ENCODE measurements at places on chromosomes 6 and 20.

GRCh38 chr6:107556082-107556481 is 66.2 kb downstream of the SOBP start:
- no peak for DNase-seq

DNA sequence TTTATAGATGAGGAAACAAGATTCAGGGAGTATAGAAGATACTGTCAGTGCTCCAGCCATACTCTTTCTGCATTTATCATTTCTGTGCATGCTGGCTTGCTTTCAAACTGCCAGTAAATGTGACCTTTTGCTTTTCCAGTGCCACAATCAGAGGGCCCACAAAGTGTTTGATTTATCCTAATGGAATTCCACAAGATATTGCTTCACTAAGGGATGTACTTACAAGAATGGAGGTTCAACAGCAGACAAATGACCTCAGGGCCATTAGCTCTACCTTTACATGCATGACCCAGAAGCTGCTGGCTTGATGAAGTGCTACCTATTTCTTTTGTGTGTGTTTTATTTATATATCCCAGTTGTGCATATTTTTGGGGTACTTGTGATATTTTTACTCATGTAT is 171.5 kb upstream of the GRIK2 start:
- DNase-seq = no peak

DNA sequence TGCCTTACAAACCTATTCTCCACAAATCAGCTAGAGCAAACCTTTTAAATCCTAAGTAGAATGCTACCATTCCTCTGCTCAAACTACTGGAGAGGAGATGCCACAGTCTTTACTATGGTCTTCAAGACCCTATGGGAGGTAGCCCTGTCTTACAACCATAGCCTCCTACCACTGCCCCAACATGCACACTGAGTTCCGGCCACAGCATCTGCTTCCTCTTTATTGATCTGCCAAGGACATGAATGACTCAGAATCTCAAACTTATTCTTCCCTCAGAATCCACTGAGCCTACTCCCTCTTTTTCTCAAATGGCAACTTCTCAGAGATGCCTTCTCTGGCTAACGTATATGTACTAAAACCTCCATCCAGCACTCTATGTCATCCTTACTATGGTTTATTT is 12.2 kb upstream of the ANKEF1 start:
- DNase-seq = no peak

DNA sequence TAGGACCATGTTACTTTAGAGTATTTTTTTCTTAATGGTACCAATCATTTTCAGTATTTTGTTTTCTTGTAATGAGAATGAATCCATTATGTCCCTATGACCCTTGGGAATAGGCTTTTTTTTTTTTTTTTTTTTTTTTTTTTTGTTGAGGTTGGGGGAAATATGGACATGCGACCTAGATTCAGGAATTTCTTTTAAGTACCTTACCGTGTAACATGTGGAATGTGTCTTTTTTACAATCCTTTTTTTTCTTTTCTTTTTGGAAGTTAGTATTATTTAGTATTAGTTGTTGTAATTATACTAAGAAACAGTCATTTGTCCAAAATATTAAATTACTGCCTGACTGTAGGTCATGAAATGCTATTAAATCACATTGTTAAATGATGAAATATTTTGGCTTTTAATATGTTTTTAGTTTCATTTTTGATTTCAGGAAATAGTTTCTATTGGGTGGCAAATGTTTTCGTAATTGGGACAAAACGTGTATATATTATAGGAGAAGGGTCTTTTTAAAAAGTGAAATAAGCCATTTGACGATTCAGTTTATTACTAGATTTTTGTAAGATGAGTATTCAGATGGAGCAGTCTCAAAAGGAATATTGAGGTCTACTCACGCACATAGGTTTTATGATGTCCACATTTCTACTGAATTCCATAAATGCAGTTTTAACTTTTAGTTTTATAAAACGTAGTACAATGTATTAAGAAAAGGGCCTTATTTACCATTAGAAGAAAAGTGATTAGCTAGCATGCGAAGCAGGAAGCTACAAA is 4.9 kb downstream of the ARID1B start:
- DNase-seq = no peak

- DNase-seq = no peak
These were observed 56.4 kb upstream of the RPS6KA2 start for GRCh38 chr6:166683477-166683876.

- DNase-seq = no peak
These were observed 57.2 kb upstream of the ARHGAP18 start for GRCh38 chr6:129766959-129767728.

GRCh38 chr6:131660195-131660594 is 23.1 kb downstream of the ENPP3 start:
- DNase-seq = no peak

GRCh38 chr20:23710771-23711170 is 21.9 kb upstream of the CST4 start:
- no peak for DNase-seq

- no peak for DNase-seq
These were observed 1.9 kb downstream of the BCL2L1 start for GRCh38 chr20:31720486-31721407.
